CD8-positive, alpha-beta memory T cell (primary cell): ENCODE measurements at places on chromosomes 2 and 18. TPM values are rescaled to one million over a fixed set of nuclear protein-coding genes. Genes with fewer than 3 reads are reported as not detected.

- DNase-seq = no peak
These were observed 1.4 kb upstream of the TGOLN2 start for GRCh38 chr2:85329181-85329651.

- no peak for DNase-seq
These were observed 796 bp downstream of the RFTN2 start for GRCh38 chr2:197674591-197674990.

DNA sequence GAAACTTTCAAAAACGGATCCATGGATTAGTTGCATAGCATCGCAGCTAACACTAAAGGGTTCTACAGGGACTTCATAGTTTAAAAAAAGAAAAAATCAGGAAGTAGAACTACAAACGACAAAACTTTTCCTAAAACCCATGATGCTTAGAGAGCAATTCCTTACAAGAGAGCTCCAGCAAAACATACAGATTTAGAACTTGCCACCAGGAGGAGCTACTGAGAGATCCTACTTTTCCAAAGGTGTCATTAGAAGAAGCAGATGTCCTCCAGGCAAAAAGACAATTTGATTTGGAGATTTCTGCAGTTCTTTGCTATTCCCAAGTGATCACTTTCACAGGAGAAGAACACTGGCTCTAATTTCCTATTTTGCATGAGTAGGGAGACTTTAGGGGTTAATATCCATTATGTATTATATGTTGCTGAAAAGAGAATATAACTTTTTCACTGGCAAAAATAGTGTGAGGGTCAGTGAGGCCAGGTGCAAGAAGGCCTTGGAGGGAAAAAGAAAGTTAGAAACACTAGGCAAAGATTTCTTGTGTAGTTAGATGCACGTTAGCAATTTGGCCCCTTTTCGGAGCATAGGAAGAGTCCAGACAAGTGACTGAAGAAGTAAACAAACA lies 436.2 kb downstream of the SUCLG1 start:
- no peak for DNase-seq

COL4A3 gene
- total RNA-seq = not detected

- no peak for DNase-seq
These were observed 423.8 kb upstream of the MEX3C start for GRCh38 chr18:51621113-51621863.

GRCh38 chr2:105744909-105745853 lies at the start of gene NCK2:
NCK2 (plus strand) TSS chr2:105744912; CDS start chr2:105855064, 110,152 bp downstream.
- peak; percentile 23 for DNase-seq

- DNase-seq = no peak
These were observed 124.5 kb downstream of the TMEM131 start for GRCh38 chr2:97871096-97871780.
